WTC11 (cell line): ENCODE measurements at places on chromosomes 7 and 10. TPM values are rescaled to one million over a fixed set of nuclear protein-coding genes. Genes with fewer than 3 reads are reported as not detected.

DNA sequence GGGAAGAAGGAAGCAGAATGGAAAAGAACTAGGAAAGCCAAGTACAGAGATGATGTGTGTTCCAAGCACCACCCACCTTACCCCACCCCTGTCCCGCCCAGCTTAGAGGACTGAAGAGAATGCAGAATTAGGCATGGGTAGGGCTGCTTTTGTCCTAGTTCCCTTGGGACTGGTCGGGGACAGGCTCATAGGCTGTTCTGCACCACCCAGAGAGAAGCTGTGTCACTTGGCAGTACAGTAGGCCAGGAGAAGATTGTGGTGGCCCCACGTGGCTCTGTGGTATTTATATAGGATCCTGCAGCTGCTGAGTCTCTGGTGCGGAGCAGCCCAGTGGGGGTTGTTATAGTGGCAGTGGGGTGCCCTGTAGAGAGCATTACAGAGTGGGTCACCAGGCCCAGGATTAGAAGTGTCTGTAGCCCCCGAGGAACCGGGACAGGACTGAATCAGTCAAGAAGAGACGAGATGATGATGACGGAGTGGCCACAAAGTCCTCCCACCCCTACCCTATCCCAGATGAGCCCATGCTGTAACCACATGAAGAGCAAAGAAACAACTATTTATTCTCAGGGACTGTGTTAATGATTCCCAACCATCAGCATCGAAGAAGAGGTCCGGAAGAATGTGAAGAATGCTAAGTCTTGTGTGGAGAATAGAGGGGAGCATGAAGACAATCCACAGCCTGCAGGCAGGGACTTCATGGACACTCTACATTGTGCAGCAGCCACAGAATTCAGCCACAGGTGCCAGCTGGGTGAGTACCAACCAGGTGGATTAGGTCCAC, 88.9 kb downstream of the C1GALT1 start:
- no peak for DNase-seq

DNA sequence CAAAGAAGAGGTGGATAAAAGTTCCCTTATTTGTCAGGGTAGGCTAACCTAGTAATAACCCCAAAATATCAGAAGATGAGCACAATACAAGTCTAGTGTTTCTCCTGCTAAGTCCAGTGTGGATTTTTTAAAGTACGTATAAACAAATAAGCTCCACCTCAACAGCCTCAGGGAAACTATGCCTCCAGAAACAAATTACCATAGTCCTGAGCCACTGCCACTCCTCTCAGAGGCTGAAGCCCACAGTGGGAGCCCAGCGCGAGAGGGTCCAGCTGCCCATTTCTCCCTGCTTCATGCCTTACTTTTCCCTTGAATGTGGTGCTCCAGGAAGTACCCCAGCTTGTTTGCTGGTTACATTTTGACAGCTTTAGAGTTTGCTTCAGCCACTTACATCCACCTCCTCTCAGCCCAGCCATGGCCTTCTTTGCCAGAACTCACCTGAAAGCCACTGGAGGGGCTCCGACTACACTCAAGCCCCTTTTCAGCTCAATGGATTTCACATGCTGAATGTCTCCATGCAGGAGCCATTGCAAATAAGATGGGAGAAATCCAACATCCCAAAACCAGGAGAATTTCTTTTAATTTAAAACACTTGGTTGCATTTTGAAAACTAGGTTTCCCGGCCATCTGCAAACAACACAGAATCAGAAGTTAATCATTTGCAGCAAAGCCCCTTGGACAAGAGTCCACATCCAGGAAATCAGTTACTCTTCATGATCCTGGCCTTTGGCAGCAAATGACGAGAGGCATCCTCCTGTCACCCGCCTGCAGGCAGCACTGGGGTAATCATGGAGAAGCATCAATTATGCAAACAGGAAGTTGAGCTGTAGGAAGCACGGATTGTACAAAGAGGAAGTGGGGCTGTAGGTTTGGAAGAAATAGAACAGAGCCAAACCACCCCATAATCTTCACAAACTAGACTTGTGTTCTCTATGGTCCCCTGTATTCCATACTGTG, 138.1 kb downstream of the HERPUD2 start:
- DNase-seq, result no peak

Gene ZNF485
- total RNA-seq, result 8.9 to 9.9 TPM (median 9.6 TPM) in 3 replicates

DNA sequence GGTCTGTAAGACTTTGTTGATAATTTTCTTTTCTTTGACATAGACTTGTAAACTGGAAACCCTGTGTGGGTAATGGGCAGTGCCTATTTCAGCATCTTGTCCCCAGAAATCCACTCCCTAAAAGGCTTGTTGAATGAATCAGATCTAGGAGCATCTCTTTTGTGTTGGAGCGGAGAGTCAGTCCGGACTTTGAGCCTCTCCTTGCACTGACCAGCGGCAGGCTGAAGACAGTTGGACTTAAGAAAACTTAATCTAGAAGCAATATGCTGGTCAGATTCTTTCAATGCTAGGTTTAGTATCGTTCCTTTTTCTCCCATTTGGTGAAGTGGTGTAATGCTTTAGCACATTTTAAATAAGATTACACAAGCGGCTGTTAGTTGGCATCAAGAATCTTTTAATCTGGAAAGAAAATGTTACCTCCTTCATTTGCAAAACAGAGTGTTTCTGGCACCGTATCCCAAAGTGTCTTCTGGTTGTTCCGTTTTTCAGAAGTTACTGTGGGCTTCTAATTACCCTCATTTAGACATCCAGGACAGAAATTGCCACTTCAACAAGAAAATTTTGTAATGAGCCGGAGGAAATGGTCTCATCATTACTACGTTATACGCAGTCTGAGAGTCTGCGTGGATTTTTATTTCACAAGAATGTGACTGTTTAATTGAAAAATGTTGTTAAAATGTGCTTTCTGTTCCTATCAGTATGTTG, 74.7 kb downstream of the CUX1 start:
- DNase-seq, result no peak

Gene ITPRIP
- 13.0 to 16.8 TPM (median 13.4 TPM) in 3 replicates for total RNA-seq

GRCh38 chr7:148912758-148913541, 28.9 kb upstream of the EZH2 start:
- DNase-seq, result no peak

- no peak for DNase-seq
Measured at GRCh38 chr10:49024484-49024883, 84.8 kb upstream of the LRRC18 start.

DNA sequence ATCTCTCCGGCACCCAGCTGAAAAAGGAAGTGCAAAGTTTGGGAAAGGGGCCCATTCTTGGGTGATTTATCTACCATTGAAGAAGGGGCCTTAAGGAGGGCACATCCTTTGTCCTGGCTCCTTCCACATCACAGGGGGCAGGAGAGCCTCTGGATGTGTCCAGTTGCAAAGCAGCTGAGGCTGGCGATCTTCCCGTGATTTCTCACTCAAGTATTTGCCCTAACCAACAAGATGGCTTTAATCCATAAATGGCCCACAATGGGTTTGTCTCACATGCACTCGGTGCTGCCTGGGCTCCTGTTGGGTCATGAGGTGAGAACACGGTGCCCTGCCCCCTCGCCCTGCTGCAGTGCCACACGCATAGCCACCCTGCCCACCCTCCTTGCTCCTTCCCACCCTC, 14.2 kb upstream of the FRMPD2 start:
- no peak for DNase-seq

GRCh38 chr7:98199131-98199530, 12.1 kb upstream of the BHLHA15 start:
- no peak for DNase-seq

GRCh38 chr7:18179093-18179492, 151.4 kb upstream of the PRPS1L1 start:
- DNase-seq, result no peak

Gene FAM131B
- total RNA-seq, result 24.0 to 26.3 TPM (median 25.3 TPM) in 3 replicates

DNA sequence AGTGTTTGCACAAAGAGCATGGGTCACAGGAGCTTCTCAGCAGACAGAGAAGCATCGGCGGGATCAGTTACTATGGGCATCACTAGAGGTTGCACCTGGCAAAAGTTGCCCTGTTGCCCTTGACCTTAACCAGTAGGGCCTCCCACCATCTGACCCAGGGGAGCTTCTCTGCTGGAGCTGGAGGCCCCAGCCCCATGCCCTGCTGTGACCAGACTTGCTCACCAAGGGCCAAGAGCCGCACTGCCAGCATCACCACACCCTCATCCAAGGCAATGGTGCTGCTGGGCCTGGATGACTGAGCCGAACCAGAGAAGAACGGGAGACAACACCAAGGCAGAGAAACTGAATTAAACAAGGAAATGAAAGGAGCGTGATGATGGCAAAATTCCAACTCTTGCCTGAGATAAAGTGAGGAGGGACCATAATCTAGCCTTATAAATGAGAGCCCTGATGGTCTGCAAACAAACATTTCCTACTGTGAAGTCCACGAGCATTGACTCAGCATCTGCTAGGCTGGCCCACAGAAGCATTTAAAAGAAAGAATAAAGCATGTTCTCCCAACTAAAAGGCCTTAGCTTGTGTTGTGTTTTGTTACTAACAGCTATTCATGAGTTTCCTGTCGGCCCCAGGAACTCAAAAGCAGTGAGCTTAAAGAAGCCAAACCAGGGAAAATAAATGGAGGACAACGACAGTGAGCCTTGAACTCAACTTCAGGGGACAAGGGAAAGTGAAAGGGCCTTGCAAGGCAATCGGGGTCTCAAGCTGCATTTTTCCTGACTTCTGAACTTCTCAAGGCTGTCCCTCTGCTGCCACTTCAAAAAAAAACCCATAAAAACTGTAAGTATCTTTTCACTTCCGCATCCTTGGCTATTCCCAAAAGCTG, 60.4 kb downstream of the AFAP1L2 start:
- DNase-seq, result no peak

- no peak for DNase-seq
Measured at GRCh38 chr7:6252748-6253147, 19.7 kb downstream of the CYTH3 start.

DNA sequence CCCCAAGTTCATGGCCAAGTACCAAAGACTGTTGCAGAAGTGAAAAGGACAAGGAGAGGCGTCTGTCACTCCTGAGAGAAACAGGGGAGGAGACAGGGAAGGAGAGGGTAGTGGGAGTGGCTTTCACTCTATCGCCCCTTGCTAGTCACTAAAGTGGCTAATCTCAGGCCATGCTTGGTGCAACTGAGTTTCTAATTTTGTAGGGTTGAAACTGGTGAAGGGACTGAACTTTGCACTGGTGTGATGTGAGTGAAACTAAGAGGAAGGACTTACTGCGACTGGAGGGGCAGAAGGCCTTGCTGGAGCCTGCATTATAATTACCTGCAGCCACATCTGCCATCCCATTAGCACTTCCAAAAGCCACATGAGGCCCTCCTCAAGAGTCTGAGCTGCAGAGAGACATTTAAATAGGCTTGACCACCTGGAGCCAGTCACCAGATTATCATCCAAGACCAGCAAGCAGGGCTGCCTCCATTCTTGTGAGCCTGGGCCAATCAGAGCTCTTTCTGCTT, 107.2 kb upstream of the EEPD1 start:
- DNase-seq, result no peak

DNA sequence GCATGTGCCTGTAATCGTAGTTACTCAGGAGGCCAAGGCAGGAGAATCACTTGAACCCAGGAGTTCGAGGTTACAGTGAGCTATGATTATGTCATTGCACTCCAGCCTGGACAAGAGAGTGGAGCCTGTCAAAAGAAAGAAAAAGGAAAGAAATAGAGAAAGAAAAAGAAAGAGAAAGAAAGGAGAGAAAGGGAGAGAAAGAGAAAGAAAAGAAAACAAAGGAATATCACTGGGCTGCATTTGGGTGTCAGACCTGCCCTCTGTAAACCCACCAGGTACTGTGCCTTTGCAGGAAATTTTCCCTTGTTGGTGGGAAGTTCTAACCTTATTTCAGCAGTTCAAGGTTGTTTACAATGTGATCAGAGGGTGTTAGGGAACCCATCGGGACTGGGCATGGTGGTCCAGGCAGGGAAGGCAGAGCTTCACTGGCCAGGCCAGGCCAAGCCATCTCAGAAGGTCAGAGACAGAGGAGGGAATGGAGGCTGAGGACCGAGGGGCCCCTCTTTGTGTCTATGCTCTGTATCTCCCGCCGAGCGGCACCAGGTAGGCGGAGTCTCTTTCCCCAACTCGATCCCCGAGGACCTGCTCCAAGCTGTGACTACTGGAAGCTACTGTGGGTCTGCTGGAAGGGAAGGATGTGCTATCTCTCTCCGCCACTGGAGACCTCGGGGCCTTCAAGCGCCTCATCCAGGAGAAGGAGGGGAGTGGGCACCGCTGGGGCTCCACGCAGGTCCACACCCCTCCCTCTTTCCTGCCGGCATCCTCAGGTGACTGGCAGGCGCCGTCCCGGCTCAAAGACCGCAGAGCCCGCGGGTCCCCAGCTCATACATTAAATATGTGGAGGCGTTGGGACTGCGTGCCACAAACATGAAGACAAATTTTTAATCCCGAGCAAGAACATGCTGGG, 15.2 kb upstream of the KAZALD1 start:
- DNase-seq, result peak; percentile 59

DNA sequence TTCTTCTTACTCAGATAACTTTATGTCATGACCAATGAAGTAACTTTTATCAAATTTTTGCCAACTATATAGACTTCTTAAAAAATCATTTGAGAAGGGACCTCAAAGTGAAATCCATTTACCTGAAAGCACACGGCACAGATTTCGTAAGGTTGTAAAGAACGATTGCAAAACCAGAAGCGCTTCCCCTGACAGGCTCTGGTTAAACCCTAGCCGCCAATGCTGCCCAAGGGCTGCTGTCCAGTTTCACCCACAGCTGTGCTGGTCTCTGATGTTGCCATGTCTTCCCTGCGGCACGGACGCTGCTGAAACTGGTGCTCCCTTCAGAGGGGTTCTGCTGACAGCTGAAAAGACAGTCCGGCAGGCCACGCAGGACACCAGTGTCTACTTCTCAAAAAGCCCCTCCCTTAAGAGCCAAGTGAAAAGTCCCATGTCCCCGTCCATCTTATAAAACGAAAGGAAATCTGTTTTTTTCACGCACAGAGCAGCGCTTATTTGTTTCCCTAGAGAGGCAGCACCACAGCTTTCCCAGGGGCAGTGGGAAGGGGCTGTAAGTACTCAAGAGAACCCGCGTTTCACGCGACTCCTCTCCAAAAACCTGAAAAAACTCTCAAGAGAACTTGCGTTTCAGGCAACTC, 32.5 kb downstream of the GNA12 start:
- no peak for DNase-seq

- DNase-seq, result no peak
Measured at GRCh38 chr10:76136961-76137360, 705.5 kb downstream of the LRMDA start.

Gene ZC3HAV1L
- total RNA-seq, result 5.8 to 9.3 TPM (median 7.1 TPM) in 3 replicates

DNA sequence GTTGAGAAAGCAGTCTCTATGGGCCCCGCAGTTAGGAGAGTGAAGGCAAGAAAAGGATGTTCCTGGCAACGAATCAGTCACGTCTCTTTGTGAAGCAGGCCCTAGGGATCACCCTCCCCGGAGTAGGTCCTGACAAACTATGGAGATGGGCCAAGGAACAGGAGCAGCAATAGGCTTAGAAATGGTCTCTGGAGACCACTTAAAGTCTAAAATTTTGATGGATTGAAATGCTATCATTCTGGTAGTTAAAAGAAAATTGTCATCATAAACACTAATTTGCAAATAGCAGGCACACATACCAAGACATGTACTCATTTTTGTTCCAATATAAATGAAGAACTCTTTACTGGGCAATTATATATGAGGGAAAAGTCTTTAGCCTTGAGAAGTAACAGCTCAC, 123.5 kb downstream of the ITGB8 start:
- DNase-seq, result no peak

Gene WNT8B
- 0.68 to 1.1 TPM (median 0.85 TPM) in 3 replicates for total RNA-seq

GRCh38 chr7:130897515-130898419, 163.8 kb upstream of the KLF14 start:
- no peak for DNase-seq

GRCh38 chr10:121919666-121920065, 8.2 kb downstream of the ATE1 start:
- no peak for DNase-seq

Gene SPAM1
- total RNA-seq, result not detected in 3 replicates
